Melanocyte of skin (primary cell): ENCODE measurements at places on chromosomes 3 and 15. TPM values are rescaled to one million over a fixed set of nuclear protein-coding genes. Genes with fewer than 3 reads are reported as not detected.

Gene CPNE4
- not detected in 2 replicates for total RNA-seq

Gene COL6A6
- total RNA-seq, result not detected in 2 replicates

Gene SGO1
- 16.0 and 17.9 TPM in 2 replicates for total RNA-seq

Gene TMEM45A
- 7.9 and 10.2 TPM in 2 replicates for total RNA-seq

Gene EXD1
- not detected in 2 replicates for total RNA-seq

Gene UTS2B
- total RNA-seq, result 0.67 and 1.2 TPM in 2 replicates

Gene FBXW12
- not detected in 2 replicates for total RNA-seq

Gene ISG20
- total RNA-seq, result 24.0 and 120 TPM in 2 replicates

Gene HAUS2
- total RNA-seq, result 23.6 and 27.9 TPM in 2 replicates

Gene P2RY1
- 4.7 and 5.6 TPM in 2 replicates for total RNA-seq

Gene RHCG
- 0.36 and 0.69 TPM in 2 replicates for total RNA-seq

Gene FANCD2OS
- not detected in 2 replicates for total RNA-seq

Gene OR5AC2
- not detected in 2 replicates for total RNA-seq

Gene SLC2A2
- not detected in 2 replicates for total RNA-seq

Gene NR1I2
- under 0.01 and 0.36 TPM in 2 replicates for total RNA-seq

Gene NAA50
- 88.4 and 141 TPM in 2 replicates for total RNA-seq

Gene ZDHHC3
- 53.2 and 57.6 TPM in 2 replicates for total RNA-seq

Gene CSPG5
- 0.34 and 0.36 TPM in 2 replicates for total RNA-seq

Gene TM6SF1
- not detected in 2 replicates for total RNA-seq

Gene PRTG
- 6.5 and 26.2 TPM in 2 replicates for total RNA-seq

Gene CCR9
- total RNA-seq, result not detected in 2 replicates

Gene HHLA2
- not detected in 2 replicates for total RNA-seq

Gene MKRN2OS
- 0.31 TPM in 1 of 2 replicates, not detected in the other for total RNA-seq

Gene UBE2E1
- total RNA-seq, result 101 and 111 TPM in 2 replicates

Gene SAMMSON
- total RNA-seq, result 1.3 and 4.0 TPM in 2 replicates

Gene LTF
- total RNA-seq, result 0.15 TPM in 1 of 2 replicates, not detected in the other

Gene PLCL2
- total RNA-seq, result 4.8 and 7.6 TPM in 2 replicates

Gene ARL6IP5
- total RNA-seq, result 52.3 and 89.8 TPM in 2 replicates

Gene SLC38A3
- under 0.01 TPM in 1 of 2 replicates, not detected in the other for total RNA-seq

Gene NEK10
- total RNA-seq, result 1.0 and 2.9 TPM in 2 replicates

Gene TEX55
- not detected in 2 replicates for total RNA-seq

Gene LRTM1
- total RNA-seq, result not detected in 2 replicates

Gene ZNF619
- total RNA-seq, result 5.2 and 9.5 TPM in 2 replicates

Gene ZNF660
- 1.00 and 1.2 TPM in 2 replicates for total RNA-seq

Gene TMCO5A
- not detected in 2 replicates for total RNA-seq

Gene GP5
- 0.15 and 0.33 TPM in 2 replicates for total RNA-seq

Gene TBCCD1
- total RNA-seq, result 22.6 and 24.4 TPM in 2 replicates

Gene DNAJA4
- total RNA-seq, result 26.5 and 37.2 TPM in 2 replicates

Gene HCLS1
- total RNA-seq, result 0.33 TPM in 1 of 2 replicates, not detected in the other

Gene GOLGA8J
- under 0.01 TPM in 1 of 2 replicates, not detected in the other for total RNA-seq

Gene CAPN3
- 720 and 860 TPM in 2 replicates for total RNA-seq

Gene MYRIP
- 0.73 and 3.1 TPM in 2 replicates for total RNA-seq
